ENCODE measurements at places on chromosomes 1 and 21.

GRCh38 chr1:51101976-51102375 lies at the start of gene C1orf185:
Gene C1orf185, plus strand, starts transcription at chr1:51102228. Its CDS starts 6 bp downstream, at chr1:51102234.
- no peak for DNase-seq

DNA sequence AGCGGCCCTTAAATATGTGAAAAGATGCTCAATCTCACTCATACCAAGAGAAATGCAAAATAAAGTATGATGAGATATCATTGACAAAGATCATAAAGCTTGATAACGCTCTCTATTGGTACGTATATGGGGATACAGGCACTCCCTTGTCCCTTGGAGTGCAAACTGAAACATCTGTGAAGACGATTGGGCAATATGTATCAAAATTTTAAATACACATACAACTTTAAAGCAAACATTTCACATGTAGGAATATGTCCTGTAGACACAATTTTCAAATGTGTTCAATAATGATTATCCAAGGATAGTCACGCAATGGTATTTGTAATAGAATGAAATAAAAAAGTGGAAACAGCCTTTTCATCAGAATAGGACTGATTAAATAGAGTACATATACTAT lies 2.0 kb upstream of the GJB3 start:
- no peak for DNase-seq

GRCh38 chr21:42471206-42471605 lies 24.8 kb downstream of the RSPH1 start:
- DNase-seq: no peak

DNA sequence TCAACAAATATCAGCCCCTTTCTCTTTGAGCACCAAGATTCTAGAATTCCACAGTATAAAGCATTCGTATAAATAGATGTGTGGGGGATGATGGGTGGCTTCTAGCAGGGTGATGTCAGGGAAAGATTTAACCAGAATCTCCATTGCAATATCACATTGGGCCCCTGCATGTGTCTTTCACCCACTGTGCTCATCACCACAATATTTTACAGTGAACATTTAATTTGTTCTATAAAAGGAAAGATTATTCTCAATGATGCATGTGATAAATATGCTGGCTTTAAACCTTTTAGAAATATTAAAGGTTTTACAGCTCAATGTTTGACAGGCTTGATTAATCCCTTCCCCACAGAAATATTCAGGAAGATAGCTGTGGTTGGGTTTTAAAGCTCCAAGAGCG lies 457.8 kb upstream of the DAB1 start:
- DNase-seq: no peak

DNA sequence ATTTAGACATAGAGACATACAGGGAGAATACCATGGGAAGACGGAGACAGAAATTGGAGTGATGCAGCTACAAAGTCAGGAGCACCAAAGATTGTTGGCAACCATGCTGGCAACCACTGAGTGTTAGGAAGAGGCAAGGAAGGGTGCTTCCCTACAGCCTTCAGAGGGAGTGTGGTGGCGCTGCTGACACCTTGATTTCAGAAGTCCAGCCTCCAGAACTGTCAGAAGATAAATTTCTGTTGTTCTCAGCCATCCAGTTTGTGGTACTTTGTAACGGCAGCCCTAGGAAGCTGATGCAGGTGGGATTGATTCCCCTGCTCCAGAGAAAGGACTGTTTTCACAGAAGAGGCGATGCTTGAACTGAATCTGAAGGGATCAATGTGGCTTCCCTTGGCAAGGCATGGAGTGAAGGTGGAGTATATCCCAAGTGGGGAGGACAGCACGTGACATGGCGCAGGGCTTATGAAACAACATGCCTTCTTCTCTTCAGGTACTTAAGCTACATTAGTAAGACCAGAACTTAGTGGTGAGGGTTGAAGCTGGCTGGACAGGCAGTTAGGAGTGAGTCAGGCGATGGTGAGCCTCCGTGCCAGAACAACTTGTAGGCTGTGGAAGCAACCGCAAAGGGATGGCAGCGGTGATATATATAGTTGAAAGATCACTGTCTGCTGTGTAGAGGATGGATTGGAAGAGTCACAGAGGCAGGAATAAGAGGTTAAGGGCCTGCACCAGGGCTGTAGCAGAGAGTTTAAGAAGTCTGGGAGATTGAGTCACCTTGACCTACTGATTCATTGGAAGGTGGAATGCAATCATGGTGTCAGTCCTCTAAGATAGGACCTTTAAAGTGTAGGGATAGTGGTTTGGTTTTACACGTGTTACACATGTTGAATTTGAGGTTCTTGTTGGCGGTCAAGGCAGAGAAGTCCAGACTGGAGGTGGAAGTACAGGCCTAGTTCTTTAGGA lies 2.1 kb downstream of the LEPR start:
- DNase-seq: no peak

- DNase-seq: no peak
These were observed 2.0 kb upstream of the PCBP3 start for GRCh38 chr21:45641480-45642035.

- peak; percentile 69 for DNase-seq
These were observed 17.6 kb downstream of the FCRL4 start for GRCh38 chr1:157580179-157580827.
